ENCODE measurements at places on chromosomes 2 and 18.

GRCh38 chr2:146579147-146579930 lies 1265.5 kb upstream of the ACVR2A start:
- DNase-seq, result no peak

- no peak for DNase-seq
These were observed 246.0 kb upstream of the KCNJ3 start for GRCh38 chr2:154452471-154452870.

DNA sequence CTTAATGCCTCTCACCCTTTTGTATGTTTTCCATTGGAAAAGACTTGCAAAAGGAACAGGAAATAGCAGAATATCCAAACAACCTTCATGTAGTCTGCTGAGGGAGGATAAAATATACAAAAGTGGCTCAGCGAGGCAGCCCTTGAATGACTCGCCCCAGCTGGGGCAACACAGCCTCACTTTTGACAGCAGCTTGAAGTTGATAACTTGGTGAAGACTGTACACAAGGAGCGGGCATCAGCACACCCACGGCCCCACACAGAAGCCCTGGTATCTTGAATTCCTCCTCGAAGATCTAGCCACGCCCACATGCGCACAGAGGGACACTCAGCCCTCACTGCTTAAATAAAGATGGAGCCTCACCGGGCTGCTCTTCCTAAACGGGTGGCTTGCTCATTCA lies 161.0 kb downstream of the IRS1 start:
- DNase-seq, result no peak

- no peak for DNase-seq
These were observed 459 bp upstream of the ATP6V1C2 start for GRCh38 chr2:10720947-10721395.

Measured in stimulated activated CD4-positive, alpha-beta T cell treated with anti-CD3 and anti-CD28 coated beads, Interleukin-4, amount 100 ng/mL, for 1 hour (primary cell).